ENCODE measurements at places on chromosomes 13 and 19.

GRCh38 chr13:112341976-112342735 lies 34.0 kb upstream of the SPACA7 start:
- no peak for DNase-seq

DNA sequence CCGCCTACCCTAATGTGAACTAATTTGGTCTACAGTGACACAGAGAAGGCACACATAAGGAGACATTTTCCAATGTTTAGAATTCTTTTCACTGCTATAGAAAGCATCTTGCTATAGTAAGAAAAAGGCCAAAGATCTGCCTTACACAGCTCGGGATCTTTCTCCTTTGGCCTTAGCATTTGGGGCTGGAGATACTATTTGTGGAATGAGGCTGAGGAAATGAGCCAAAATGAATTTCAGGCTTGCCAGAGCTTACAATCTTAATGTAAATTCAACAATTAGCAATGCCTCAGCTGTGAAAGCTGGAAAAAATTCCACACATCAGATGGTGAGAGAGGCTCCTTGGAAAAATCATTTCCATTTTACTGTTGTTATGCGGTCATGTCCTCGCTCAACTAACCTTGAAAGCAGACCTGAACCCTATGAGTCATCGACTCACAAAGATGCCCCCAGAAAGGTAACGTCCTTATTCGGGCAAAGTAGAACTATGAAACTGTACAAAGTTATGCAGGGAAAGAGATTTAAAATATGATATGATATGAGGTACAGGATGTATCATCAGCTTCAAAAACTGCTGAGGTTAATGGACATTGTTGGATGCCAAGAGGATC lies 324.5 kb upstream of the NBEA start:
- no peak for DNase-seq

DNA sequence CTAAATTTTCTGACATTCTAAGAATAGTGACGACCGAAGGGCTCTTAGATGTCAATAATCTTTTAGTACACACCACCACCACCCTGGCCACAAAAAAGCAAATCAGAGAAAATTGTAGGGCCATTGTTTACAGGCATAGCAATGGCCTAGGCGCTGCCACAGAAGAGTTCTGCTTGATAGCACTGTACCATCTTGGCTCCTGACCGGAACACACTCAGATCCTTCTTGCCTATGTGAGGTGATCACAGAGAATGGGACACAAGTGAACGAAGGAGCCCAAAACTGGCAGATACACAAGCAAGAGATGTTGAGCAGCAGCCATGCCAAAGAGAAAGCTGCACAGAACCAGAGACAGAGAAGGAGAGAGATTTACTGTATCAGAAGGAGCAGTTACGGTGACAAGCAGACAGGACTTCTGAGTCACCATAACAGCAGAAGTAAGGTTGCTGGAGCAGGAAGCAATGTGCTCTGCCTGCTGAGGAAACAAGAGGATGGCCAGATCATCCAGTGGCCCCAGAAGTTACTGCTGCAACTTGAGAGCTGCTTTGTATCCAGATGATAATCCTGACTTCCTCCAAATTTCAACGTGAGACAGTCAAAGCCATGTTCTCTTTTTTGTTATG lies 105.2 kb downstream of the SLITRK6 start:
- peak; percentile 0 for DNase-seq

- DNase-seq = no peak
Observed at GRCh38 chr19:50559636-50560035, 8.6 kb downstream of the LRRC4B start.

DNA sequence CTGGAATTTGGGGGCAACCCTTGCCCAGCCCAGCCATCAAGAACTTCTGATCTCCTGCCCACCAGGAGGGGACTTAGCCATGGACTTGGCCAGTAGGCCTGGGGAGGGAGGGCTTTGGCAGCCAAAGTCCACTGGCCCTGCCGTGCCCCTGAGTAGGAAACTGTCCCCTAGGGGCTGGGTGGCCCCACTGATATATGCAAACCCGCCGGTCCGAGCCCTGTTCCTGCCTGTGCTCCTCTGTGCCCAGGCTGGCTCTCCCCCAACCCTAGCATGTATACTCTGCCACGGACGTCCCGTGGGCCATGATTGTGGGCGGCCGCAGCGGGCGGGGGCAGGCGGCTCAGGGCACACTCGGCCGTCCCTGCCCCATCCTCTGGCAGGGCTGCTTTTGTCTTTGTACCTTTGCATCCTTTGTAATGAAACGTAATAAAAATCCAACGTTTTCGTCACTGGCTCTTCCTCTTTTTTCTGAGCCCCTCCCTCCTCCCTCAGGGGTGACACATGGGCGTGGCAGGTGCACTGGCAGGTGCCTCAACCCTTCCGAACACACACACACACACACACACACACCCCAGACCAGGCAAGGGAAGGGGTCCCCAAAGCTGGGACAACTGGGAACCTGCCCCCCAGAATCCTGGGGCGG lies 9.1 kb downstream of the COMP start:
- DNase-seq = no peak

- DNase-seq = no peak
Observed at GRCh38 chr19:14407605-14408484, 11.3 kb downstream of the DDX39A start.

DNA sequence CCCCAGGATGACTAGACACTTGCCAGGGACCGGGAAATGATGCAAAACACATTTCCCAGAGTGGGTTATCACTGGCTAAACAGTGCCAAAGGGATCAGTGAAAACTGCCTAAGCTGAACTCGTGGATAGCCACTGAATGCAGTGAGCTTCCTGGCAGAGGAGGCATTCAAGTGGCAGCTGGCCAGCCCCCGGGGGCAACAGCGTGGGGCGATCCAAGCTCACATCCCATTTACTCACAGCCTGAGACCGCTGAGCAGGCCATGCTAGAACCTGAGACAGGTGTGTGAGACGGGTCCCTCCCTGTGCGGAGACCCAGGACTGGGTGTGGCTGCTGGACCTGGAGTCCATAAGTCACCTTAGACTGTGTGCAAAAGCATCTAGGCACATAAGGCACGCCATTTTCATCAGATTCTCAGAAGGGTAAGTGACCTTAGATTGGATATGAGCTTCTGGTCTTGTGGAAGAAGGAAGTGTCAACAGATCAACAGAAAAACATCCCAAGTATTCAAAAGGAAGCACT lies 51.9 kb upstream of the SLC15A1 start:
- no peak for DNase-seq

DNA sequence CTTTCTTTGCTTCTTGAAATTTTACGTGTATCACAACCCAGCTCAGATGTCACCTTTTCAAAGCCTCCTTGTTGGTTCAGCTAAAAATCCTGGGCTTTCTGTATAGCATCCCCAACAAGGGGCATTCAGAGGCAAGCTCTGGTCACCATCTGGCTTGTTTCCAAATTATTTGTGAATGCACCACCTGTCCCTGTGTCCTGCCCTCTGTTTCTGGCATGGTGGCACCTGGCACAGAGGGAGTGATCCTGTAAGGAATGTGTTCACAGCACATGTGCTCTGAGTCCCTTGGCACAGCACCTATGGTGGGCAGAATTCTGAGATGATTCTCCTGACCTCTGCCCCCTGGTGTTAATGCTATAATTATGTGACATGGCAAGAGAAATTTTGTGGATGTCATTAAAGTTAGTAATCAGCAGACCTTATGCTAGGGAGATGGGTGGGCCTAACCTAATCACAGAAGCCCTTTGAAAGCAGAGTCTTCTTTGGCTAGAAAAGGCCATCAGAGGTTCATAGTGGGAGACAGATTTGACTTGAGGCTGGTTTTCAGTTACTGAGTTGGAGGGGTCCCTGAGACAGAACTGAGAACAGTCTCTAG lies 76.3 kb downstream of the ZNF429 start:
- no peak for DNase-seq

DNA sequence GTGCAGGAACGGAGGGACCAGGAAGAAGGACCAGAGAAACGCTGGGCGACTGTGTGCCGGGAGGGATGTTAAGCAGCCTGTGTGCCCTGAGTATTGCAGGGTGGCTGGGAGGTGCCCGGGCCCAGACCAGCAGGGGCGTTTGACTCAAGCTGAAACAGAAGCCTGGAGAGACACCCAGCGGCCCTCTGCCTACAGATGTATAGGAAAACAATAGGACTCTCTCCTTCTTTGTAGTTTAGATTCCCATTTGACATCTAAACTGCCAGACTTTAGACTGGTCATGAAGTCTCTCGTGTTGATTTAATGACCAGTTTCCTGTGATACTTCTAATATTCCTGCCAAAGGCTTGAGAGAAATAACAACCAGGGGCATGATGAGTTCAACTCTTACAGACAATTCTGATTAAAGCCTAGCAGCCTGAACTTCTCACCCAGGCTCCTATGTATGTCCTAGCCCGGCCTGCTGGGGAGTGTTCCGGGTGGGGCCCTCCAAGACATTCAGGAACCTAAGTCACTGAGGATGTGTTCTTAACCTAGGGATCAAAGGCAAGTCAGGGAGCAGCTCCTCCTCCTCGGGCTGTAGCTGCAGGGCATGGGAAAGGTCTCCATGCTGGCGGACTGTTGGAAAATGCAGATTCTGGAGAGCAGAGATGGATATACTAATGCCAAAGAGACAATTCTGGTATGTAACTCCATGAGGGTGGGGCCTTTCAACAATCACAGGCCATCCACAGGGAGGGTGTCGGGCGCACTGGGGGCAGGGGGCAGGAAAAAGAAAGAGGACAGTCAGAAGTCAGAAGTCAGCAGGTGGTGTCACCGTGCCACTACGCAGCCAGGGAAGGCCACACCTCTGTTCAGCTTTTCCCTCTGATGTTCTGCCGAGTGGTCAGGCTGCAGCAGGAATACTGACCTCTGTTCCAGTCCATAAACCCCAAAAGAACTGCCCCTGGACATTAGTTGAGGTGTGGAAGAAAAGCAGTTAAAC lies 131.8 kb downstream of the STARD13 start:
- DNase-seq = no peak

GRCh38 chr13:36068566-36068965 lies 62.6 kb downstream of the DCLK1 start:
- DNase-seq = no peak

- peak; percentile 38 for DNase-seq
Observed at GRCh38 chr13:78100486-78100885, 181.9 kb upstream of the EDNRB start.

GRCh38 chr13:32905063-32905863 lies 111.0 kb upstream of the KL start:
- no peak for DNase-seq

- no peak for DNase-seq
Observed at GRCh38 chr13:56102641-56103040, 1038.1 kb upstream of the PRR20A start.

- DNase-seq = no peak
Observed at GRCh38 chr19:11457115-11457514, 21.7 kb downstream of the PRKCSH start.

DNA sequence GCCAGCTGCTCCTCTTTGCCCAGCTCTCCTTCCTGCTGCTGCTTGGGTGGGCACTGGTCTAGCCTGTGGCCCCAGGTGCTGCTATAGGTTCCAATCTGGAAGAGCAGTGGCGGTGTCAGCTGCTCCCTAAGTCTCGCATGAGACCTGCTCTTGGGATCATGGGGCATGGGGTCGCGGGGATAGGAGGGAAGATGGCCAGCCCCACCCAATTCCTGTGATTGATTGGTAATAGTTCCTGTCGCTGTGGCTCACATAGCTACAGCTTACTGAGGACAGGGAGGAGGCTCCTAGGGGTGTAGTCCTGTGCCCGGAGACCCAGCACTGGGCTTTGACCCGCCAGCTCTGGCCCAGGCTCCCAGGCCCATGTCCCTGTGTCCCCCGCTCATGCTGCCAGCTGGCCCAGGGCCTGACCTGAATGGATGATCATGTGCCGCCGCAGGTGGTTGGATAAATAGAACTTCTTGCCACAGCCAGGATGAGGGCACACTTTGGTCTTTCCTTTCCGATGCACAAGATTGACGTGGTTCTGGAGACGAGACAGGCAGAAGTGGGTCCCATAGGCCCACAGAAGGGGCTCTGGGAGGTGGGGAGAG lies 4.5 kb upstream of the ELAVL3 start:
- no peak for DNase-seq

DNA sequence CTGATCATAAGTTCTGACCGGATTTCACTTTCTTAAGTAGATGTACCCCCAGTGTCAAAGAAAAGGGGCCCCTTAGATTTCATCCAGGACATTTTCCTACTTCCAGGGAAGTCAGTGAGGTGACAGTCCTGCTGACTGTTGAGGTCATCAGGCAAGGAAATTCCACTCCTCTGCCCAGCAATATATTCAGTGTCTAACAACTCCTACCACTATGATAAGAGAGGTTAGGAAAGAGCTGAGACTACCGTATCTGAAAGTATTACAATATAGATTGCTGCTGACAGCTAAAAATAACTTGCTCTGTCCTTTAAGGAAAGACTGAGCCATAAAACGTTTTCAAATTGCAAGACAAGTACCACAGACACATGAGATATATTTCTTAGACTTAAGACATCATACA lies 325.1 kb downstream of the EFNB2 start:
- DNase-seq = no peak

DNA sequence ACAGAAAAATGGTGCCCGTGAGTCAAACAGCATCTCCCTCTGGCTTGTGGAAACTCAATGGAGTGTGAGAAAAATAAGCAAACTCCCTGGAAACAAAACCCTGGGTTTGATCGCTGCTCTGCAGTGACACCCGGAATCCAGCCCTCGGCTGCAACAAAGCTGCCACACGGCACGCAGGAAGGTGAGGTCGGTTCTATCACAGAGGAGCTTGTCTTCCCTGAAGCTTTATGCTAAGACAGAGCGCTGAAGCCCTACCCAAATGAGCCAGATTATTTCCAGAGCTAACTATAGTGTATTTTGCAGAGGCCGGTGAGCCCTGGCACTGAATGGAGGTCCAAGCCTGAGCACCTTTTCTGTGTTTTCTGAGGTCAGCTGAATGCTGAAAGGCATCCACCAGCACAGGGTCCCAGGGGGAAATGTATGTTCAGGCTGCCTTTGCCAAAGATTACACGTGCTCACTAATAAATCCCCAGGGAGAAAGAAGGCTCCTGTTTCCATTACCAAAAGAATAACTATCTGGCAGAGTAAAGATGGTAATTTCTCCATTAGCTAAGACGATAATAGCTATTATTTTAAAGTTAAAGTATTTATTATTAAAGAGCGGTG lies 77.8 kb downstream of the TSHZ3 start:
- DNase-seq = no peak

- no peak for DNase-seq
Observed at GRCh38 chr19:38596057-38596981, 21.4 kb downstream of the MAP4K1 start.

GRCh38 chr19:55165952-55166529 lies 372 bp downstream of the DNAAF3 start:
- peak; percentile 79 for DNase-seq

- DNase-seq = no peak
Observed at GRCh38 chr13:113126265-113127150, 3.9 kb downstream of the F10 start.
